Natural killer cell treated with Interleukin-12 subunit alpha and Interleukin-12 subunit beta and Interleukin-15 and Interleukin-18, amount 100 ng/mL, for 72 hours (primary cell): ENCODE measurements at places on chromosomes 4 and X.

GRCh38 chr4:74309223-74309622 lies 953 bp downstream of the EPGN start:
- DNase-seq, result no peak

DNA sequence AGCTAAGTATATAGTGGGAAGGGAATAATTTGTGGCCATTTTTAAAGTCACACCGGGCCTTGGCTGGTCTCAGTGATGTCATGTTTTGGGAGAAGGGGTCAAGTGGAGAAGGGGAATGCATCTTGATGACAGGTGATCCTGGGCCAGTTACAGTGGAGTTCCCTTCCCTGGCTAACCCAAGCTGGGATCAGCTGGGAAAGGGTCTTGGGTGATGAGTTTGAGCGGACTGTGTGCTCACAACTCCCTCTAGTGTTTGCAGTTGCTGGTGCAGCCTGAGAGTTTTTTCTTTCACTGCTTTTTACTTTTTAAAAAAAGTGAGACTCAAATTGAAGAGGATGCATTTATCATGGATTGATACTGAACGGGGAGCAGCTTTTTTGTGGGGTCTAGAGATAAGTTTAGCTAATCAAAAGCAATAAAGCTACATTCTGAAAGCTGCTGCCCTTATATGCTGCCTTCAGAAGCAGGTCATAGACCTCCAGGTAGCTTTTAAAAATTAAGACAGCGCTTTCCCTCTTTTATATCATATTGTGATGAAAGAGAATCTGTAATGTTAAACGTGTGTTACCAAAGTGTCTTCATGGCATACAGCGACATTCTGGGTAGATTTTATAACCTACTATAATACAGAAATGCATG lies 164.7 kb downstream of the DCLK2 start:
- no peak for DNase-seq

GRCh38 chr4:1939664-1940509 lies 68.7 kb downstream of the NSD2 start:
- DNase-seq, result no peak

DNA sequence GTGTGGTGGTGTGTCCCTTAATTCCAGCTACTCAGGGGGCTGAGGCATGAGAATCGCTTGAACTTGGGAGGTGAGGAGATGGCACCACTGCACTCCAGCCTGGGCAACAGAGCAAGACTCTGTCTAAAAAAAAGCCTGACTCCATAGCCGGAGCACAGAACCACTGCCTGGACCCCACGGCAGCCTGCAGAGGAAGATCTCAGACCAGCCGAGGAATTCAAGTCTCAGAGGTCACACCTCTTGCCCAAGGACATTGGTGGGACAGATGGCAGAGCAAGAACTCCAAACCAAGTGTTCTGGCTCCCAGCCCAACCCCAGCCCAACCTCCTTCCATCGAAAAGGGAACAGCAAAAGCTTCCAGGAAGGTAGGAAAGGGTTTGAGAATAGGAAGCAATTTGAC lies 70.8 kb downstream of the SMIM20 start:
- no peak for DNase-seq

DNA sequence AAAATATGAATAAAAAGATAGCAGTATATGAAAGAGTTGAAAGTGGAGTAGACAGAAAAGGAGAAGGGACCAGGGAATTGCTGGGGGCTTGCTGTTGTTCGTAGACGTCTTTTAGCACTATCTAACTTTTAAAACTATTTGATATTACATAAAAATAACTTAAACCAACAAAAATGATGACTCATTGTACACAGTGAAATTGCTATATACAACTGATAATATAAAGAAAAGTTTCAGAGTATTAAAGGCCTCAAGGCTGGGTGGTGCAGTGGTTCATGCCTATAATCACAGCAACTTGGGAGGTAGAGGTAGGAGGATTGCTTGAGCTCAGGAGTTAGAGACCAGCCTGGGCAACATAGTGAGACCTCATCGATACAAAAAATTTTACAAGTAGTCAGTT lies 5.2 kb downstream of the TRPC3 start:
- DNase-seq, result no peak

- DNase-seq, result no peak
These were observed 208.3 kb downstream of the PALLD start for GRCh38 chr4:168705121-168705520.

GRCh38 chr4:117084866-117085701 lies at the start of gene TRAM1L1:
TRAM1L1 (minus strand) TSS chr4:117085576; CDS start chr4:117085393, 183 bp downstream.
- no peak for DNase-seq

- DNase-seq, result no peak
These were observed 61.6 kb upstream of the NOCT start for GRCh38 chr4:138953961-138954371.

GRCh38 chr4:1326751-1327525 lies 20.1 kb upstream of the UVSSA start:
- no peak for DNase-seq

DNA sequence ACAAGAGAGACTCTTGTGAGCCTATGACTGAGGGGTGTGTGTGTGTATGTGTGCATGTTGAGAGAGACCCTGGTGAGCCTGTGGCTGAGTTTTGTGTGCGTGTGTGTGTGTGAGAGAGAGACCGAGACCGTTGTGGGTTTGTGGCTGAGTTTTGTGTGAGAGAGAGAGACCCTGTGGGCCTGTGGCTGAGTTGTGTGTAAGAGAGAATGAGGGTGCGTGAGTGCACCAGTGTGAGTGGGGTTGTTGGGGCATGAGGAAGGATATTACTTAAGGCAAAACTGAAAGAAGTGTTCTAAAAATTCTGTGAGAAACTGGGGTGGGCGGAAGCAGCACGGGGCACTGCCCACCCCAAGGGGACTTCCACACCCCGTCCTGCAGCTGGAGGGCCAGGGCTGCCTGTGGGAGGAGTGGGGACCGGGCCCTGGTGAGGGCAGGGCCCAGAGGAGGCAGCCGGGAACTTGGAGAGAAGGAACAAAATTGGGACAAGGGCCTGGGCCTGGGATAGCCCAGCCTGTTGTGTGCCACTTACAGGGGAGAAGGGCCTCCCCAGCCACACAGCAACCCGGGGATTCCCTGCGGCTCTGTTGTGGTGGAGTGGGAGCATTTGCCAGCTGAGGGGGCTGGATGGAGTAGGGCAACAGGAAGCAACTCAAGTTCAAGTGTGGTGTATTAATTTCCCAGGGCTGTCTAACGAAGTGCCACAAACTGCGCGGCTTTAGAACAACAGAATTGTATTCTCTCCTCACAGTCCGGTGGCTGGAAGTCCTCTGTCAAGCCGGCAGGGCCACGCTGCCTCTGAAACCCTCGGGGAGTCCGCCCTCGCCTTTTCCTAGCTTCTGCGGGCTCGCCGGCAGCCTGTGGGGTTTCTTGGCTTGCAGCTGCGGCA lies 22.1 kb downstream of the TMEM131L start:
- DNase-seq, result peak; percentile 87
